Cortex of kidney (tissue), 1 donor: ENCODE measurements at places on chromosomes 12 and 14.

- DNase-seq: no peak
Measured at GRCh38 chr14:81682701-81683100, 149.0 kb upstream of the SEL1L start.

GRCh38 chr14:65002586-65003210, 16.0 kb downstream of the FNTB start:
- DNase-seq: no peak

DNA sequence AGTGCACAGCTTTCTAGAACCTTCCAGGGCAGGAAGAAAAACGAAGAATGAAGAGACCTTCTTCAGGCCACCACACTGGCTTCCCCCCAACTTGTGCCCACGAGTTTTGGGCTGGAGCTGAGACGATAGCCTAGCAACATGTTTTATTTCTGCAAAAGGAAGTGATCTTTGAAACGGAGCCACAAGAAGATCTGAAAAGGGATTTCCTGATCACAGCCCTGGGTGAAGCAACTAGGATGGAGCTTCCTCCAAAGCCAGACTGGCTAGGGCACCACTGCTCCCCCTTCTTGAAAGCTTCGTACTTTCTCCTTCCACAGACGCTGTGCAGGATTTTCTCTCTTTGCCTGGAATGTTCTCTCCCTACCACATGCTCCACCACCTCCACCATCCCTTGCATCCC, 418.3 kb downstream of the MED13L start:
- no peak for DNase-seq

- DNase-seq: no peak
Measured at GRCh38 chr12:52222692-52223091, 10.4 kb upstream of the KRT7 start.

DNA sequence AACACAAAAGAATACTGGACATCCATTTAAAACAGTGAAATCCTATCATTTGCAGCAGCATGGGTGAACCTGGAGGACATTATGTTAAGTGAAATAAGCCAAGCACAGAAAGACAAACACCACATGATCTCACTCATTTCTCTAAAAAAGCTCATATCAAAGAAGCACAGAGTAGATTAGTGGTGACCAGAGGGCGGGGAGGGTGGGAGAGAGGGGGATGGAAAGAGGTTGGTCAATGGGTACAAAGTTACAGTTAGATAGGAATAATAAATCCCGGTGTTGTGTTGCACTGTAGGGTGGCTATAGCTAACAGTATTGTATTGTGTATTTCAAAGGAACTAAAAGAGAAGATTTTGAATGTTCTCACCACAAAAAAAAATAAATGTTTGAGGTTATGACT, 52.4 kb downstream of the DUSP6 start:
- no peak for DNase-seq

GRCh38 chr14:49553892-49554291, 32.3 kb downstream of the RPS29 start:
- no peak for DNase-seq

- DNase-seq: no peak
Measured at GRCh38 chr14:29320286-29320685, 553.7 kb downstream of the FOXG1 start.

- no peak for DNase-seq
Measured at GRCh38 chr12:95859947-95860850, 1.4 kb downstream of the SNRPF start.

DNA sequence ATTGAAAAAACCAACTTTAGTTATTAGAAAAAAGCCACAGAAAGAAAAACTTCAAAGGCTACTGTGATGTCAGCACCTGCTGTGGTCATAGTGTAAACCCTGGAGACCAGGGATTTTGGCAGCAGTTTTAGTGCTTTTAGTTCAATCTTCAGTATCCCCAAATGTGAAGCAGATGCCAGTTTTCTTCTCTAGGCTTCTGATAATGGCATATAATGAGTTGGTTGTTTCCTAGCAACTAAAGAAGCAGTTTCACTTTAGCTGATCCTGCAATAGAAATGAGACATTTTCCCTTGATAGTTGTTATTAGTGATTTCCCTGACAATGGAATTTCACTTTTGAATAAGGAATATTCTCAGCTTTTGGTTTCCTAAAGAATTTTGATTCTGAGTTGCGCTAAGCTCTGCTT, 131.2 kb downstream of the NUBPL start:
- no peak for DNase-seq

- no peak for DNase-seq
Measured at GRCh38 chr12:108090107-108090899, 38.8 kb upstream of the WSCD2 start.

DNA sequence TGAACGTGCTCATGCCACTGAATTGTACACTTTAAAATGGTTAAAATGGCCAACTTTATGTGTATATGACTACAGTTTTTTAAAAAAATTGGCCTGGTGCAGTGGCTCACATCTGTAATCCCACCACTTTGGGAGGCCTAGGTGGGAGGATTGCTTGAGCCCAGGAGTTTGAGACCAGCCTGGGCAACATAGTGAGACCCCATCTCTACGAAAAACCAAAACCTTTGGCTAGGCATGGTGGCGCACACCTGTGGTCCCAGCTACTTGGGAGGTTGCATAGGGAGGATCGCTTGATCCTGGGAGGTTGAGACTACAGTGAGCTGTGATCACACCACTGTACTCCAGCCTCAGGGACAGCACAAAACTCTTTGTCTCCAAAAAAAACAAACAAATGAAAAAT, 5.3 kb downstream of the BRI3BP start:
- no peak for DNase-seq

- DNase-seq: no peak
Measured at GRCh38 chr12:109740694-109741245, 27.1 kb downstream of the FAM222A start.

DNA sequence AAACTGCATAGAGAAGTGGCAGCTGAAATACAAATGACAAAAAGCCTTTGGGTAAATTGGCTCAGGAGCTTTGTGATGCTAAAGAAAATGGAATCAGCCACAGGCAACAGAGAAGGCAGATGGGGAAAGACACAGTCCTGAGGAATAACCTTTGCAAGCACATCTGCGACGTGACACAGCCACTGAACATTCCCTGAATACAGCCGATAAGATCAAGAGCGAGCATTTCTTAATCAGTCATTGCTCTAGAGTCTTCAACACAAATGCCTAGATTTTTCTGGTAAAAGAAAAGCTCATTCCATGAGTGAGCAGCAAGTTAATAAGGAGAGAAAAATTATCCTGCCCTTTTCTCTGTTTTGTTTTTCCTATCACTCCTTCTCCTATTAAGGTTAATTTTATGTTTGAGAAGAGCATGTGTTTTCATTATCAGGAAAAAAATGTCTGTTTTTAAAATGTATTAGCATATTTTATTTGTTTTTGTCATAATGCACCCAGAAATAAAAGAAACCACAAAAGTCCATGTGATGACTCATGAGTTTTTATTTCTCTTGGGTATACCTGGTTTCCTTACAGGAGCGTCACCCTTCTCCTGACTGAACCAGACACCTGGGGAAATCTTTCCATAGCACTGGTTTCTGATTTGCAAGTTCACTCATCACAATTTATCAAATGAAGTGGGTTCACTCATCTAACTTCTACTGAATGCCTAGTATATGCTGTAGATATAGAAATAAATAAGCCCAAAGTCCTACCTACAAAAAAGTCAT, 45.4 kb upstream of the PCED1B start:
- no peak for DNase-seq

DNA sequence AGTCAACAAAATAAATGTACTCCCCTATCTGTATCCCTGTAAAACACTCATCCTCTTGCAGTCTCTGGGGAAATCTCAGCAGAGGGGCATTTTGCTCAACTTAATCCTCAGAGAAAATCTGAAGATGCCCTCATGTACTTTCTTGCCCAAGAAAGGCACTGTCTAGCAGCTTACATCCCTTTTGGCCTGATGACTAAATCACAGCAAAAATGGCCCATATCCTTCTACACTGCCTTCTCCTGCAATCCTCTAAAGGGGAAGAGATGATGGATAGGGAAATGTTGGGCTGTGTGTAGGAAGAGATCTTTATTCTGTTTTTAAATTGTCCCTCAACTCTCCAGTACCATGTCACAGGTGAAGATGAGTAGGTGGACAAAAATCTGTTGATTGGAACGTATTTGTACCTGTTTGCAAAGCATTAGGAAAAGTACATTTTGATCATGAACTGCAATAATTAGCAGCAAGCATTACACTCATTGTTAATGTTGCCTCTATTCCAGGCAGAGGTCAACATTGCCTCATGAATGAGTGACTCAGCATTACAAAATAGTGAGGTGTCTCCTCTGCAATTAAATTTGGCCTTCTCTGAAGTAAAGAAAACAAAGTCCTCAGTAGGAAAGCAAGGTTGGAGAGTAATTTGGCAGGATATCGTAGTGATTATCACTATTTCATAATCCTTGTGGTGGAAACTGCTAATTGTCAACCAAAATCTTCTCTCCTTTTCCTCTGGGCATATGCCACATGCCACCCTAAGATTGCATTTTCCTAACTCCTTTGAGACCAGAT, 172.4 kb upstream of the CAND1 start:
- DNase-seq: no peak

- no peak for DNase-seq
Measured at GRCh38 chr14:75578786-75579337, 442 bp downstream of the FLVCR2 start.

DNA sequence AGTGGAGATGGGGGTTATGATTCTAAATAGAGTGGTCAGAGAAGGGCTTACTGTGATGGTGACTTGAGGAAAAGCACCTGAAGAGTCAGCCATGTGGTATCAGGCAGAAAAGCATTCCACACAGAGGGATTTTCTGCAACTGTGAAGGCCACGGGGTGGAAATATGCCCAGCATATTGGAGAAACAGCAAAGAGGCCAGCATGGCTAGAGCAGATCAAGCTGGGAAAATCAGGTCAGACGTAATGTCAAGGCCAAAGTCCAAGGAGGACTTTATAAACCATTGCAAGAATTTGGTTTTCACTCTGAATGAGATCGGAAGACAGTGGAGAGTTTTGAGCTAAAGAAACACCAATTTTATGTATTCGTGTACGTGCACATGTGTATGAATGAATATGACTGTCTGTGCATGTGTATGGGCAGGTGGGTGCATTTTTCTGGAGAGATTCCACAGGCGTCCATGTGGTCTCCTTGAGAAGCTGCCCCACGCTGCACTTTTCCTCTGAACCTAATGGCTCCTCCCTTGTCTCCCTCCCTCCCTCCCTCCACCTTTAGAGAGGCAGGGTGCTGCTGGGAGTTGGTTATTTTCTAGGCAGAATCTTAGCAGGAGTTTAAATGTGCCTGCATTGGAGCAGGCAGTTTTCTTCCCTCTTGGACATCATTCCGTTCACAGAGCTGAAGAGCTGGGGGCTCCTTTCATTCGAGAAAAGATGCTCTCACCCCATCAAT, 97.4 kb upstream of the PPP4R3A start:
- no peak for DNase-seq

DNA sequence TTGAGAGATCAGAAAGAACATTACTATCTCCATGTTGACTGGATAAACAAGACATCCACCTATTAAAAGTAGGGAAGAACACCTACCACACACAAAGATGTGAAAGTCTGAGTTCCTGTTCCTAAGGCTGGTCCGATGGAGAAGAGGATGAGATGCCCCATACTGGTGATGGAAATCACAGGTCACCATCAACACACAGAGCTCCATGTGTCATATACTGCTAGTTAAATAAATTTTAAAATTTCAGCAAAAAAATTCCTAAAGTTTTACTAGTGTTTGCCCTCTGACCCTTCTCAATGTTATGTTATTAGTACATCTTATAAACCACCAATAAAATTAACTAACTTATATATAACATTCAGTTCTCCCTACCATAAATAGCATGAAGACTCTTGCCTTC, 59.1 kb downstream of the KCNA5 start:
- DNase-seq: no peak

- DNase-seq: no peak
Measured at GRCh38 chr12:111586986-111587385, 12.1 kb downstream of the ATXN2 start.

DNA sequence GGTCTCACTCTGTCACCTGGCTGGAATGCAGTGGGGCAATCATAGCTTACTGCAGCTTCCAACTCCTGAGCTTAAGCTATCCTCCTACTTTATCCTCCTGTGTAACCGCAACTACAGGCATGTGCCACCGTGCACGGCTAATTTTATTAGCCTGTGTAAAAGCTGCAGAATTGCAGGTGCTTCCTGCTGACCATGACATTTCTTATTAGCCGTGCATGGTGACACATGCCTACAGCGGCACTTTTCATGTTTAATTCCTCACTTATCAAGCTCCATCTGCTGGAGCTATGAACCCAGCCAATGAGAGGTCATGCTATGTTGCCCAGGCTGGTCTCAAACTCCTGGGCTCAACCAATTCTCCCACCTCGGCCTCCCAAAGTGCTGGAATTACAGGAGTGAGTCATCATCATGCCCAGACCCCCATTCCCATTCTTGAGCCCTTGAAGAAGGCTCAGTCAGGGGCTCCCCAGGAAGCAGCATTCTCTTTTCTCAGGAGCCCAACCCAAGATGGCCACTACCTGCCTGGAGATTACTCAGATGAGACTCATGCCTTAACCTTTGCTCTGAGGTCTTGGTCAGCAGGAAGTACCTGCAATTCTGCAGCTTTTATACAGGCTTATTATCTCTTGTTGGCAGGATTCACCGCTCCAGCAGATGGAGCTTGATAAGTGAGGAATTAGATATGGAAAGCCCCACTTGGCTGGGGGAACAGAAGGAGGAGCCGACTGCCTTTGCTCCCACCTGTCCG, 503.2 kb downstream of the MED13L start:
- DNase-seq: no peak

- no peak for DNase-seq
Measured at GRCh38 chr14:81137316-81137715, 83.4 kb downstream of the GTF2A1 start.

GRCh38 chr12:127726671-127727315, 540.2 kb upstream of the TMEM132C start:
- no peak for DNase-seq

GRCh38 chr12:112023759-112024396, 10.7 kb downstream of the ERP29 start:
- no peak for DNase-seq

DNA sequence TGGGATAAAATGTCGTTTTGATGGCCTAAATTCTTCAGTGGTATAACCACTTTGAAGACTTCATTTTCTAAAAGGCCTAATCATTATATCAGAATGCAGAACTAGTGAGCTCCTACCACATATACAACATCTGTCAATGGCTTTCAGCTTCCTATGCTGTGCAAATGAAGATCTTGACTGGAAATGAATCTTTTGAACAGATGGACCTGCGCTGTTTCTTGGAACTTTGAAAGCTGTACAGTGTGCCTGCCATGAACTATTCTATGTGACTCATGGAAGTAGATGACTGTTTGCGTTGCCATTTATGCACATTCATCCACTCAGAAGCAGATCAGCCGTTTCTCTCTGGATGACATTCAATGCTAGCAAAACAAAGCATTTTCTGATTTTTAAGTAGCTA, 542.2 kb upstream of the USP15 start:
- no peak for DNase-seq
